ENCODE measurements at places on chromosomes 1 and 21. TPM values are rescaled to one million over a fixed set of nuclear protein-coding genes. Genes with fewer than 3 reads are reported as not detected.

The FCRL1 gene
- 1.2 TPM for total RNA-seq

The ICOSLG gene
- 3.1 TPM for total RNA-seq

The CELA2B gene
- total RNA-seq = 0.41 TPM

The MYOC gene
- 0.92 TPM for total RNA-seq

The C1QB gene
- 18.5 TPM for total RNA-seq

The OR2L2 gene
- total RNA-seq = not detected

The CHD5 gene
- 1.1 TPM for total RNA-seq
